ENCODE measurements at places on chromosomes 2 and 18.

DNA sequence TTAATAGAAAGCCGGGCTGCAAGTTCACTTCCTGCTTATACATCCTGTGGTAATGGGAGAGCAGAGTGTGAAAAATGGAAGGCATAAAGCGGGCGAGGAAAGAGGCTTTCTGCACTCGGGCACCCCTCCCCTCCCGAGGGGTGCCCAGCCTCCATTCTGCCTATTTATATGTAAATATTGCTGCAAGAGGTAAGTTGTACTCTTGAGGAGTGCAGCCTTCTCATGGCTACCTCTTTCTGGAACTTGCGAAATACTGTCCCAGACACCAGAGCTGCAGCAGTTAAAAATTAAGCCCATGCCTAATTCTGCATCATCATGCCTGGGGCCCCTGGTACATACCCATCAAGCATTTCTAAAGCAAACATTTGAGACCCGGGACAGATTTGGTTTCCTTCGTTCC, 156.0 kb downstream of the GBX2 start:
- no peak for DNase-seq

GRCh38 chr2:86186431-86186830, 8.8 kb downstream of the IMMT start:
- DNase-seq, result no peak

- no peak for DNase-seq
Measured at GRCh38 chr2:25881764-25882163, 3.5 kb upstream of the ASXL2 start.

- no peak for DNase-seq
Measured at GRCh38 chr2:39516347-39517101, 79.4 kb upstream of the MAP4K3 start.

GRCh38 chr2:37418956-37419355, 74.5 kb downstream of the QPCT start:
- DNase-seq, result no peak

DNA sequence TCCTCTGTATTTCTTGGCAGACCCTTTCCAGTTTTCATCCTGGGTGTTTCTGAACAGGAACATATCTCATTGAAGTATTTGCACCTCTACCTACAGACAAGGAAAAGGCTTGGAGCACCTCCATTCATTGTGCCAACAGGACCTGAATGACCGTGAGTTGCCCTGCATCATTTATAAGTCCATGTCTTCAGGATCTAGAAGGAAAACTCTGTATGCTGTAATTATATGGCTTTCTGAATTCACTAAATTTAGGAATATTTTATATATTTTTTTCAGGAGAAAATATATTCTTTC, 402.3 kb upstream of the SLC14A2 start:
- no peak for DNase-seq

DNA sequence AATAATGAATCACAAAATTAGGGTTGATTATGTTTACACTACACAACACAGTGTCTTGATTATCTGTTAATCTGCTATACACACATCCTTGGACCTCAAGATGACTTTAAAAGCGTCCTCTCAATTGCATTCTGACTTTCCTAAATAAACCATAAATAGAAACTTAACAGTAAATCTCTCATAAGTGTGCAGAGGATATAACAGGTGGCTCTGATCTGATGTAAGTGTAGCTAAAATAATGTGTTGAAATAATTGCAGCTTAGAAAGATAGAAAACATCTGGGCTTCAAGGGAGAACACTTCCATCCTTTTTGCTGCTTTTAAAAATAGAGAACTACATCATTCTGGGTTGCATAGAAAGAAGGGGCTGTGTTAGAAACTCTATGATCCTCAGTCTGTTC, 78.4 kb upstream of the EFEMP1 start:
- no peak for DNase-seq

GRCh38 chr2:138182937-138183312, 218.7 kb downstream of the HNMT start:
- DNase-seq, result no peak

GRCh38 chr18:80170395-80171053, 61.5 kb downstream of the ADNP2 start:
- DNase-seq, result no peak

DNA sequence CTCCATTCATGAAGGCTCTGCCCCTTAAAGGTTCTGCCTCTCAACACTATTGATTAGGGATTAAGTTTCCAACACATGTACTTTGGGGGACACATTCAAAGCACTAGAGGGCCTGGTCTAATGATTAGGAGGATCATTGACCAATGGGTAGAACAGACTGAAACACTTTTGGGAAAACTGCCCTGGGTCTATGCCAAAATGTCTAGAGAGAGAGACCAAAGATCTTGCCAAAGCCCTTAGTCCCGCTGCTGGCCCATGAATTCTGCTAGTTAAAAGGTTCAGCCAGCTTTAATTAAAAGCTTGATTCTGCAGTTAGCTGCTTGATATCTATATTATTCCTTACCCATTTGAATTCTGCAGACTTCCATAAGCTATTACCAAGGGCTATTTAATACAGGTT, 613.2 kb downstream of the SLC4A3 start:
- DNase-seq, result no peak

DNA sequence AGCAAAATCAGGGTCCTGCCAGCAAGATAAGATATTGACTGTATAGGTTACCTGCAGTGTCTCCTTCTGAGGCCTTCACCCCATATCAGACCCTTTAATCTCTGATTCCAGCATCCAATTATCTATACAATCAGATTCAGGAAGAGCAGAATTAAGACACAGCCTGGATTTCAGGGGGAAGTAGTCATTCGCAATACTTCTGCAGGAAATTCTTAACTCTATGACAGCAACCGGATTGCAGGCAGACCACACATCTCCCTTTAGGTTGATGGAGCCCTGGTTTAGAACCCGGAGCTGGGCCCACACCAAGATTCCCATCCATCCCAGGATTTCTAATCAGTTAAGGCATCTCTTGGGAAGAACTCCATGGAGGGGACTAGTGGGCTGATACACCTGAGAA, 9.5 kb downstream of the ARL4C start:
- DNase-seq, result no peak

DNA sequence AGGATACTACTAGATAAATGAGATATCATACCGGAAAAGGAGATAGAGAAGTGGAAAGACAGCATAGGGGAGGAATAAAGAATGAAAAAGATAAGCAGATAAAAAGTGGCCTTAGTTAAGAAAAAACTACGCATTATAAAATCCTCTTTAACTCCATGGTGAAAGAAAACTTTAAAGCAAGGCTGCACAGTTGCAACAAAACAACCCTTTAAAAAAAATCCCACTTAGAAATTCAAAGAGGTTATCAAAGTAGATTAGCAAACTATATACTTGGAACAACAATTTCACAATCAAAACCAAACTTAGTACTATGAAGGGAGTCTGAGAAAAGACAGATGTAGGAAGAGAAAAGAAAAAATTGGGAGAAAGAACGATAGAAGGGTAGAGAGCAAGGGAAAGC, 133.4 kb upstream of the OSR1 start:
- DNase-seq, result no peak

- no peak for DNase-seq
Measured at GRCh38 chr2:15348045-15348444, 213.1 kb downstream of the NBAS start.

- DNase-seq, result no peak
Measured at GRCh38 chr2:176461809-176462670, 192.8 kb downstream of the MTX2 start.

DNA sequence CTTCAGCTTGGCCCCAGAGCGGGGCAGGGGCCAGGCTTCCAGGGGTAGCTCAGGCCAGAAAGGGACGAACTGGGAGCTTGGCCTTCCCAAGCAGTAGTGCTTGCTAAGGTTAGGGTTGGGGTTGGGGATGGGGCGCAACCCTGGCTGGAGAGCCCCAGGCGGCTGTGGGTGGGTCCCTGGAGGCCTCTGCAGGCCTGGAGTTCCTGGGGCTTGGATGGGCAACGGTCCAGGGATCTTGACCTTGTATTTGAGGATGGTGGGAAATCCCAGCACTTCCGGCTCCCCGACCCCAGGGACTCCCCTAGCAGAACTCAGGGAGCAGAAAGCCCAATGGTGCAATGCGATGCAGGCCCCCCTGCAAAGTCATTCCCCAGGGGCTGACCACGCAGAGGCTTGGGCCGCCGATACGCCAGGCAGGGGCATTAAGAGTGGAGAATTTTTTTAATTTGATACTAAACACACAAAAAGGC, 12.6 kb upstream of the MLPH start:
- no peak for DNase-seq

- DNase-seq, result no peak
Measured at GRCh38 chr18:6629635-6630140, 99.8 kb upstream of the ARHGAP28 start.

- no peak for DNase-seq
Measured at GRCh38 chr2:197210430-197210829, 100.2 kb downstream of the ANKRD44 start.

DNA sequence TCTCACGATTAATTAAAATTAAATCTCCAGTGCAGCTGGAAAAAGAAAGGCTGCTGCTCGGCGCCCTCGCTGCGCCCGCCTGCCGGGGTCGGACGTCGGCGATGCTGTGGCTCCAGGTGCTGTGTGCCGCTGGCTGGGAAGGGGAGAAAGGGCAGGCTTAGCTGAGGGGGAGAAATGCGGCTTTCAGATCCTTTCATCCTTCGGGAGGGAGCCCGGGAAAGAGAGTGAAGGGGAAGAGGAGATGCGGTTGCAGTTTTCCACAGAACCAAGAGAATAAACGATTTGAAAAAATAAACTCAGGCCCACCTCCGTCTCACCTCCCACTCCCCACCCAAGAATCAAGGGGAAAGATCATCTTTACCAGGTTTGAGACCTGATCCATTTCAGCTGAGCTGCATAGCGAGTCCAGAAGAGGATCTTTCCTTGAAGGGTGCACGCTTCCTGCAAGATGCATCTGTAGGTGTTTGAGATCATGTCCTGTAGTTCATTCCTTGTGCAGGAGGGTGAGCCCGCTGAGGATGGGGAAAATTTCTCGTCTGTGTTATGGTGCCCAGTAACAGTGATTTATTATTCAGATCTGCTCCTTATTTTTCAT, 495 bp downstream of the TMEM169 start:
- DNase-seq, result peak; percentile 30

DNA sequence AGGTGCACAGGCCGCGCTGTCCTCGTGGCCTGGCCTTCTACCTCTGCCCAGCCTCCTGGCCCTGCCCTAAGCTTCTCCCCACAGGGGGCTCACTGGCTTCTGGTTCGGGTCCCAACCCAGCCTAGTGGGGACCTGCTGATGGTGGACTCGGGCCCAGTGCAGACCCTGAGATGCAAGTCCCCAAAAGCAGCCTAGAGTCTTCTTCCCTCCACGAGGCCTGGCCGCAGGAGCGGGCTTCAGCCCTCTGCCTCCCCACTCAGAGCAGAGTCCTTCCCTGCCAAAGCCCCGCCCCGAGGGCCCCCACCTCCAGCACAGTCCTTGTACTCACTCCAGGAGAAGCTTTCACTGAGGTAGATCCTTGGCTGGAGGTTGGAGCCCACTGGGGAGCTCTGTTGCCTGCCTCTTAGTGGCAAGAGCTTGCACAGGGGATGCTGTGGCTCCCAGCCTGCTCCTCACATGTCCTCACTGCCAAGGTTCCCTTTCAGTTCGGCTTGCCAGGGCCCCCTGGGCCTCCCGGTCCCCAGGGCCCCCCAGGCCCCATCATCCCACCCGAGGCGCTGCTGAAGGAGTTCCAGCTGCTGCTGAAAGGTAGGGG, 3.6 kb downstream of the ERFE start:
- no peak for DNase-seq

DNA sequence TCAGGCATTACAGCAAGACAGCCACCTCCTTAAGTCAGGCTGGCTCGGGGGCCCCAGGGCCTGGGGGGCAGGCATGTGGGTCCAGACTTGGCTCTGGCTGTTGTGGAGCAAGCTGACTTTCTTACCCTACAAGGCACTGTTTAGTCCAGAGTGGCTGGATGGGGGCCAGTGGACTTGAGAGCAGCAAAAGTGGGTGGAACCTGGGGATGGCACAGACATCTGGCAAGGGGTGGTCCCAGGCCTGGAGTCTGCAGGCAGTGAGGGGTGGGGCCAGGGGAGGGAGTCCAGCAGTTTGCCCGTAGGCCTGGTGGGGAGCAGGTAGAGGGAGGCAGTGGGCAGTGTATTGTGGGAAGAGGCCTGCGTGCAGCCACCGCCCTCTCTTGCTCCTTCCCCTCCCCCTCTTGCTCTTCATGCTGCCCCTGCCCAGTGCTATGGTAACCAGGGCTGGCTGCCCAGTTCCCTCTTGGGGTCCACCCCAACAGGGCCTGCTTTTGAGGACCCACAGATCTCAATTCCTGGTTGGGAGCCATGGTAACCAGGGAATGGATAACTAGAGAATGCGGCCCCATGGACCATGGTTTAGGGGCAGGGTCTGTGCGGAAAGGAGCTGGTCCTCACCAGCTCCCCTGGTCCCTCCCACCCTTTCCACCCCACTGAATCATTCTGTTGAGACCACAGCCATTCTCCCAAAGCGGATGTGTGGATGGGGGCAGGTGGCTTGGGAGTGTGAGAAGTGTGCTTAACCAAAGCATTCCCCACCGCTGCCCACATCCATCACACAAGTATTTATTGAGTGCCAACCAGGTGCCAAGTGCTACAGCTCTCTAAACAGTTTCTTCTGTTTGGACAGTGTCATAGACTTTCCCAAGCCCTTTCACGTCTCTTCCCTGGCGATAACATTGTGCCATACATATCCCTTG, 19.3 kb downstream of the SPEG start:
- no peak for DNase-seq

GRCh38 chr18:76503649-76504386, 8.8 kb upstream of the ZNF516 start:
- peak; percentile 23 for DNase-seq

DNA sequence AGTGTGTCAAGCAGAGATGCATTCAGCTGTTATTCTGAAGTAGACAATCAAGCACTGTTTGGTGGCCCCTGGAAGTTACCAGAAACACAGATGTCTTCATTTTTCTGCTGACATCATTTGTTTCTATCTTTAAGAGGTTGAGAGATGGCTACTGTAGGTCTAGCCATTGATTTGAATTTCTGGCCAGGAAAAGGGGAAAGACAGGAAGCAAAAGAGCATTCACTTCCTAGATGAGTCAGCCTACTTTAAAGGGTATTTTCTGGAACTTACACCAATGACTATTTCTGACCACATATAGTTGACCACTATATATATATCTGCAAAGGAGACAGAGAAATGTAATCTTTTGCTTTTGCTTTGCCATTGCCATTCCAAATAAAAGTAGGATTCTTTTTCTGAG, 900.1 kb upstream of the SOX11 start:
- DNase-seq, result no peak

- no peak for DNase-seq
Measured at GRCh38 chr18:67862069-67862468, 345.5 kb upstream of the DSEL start.

- no peak for DNase-seq
Measured at GRCh38 chr2:45962177-45962921, 310.9 kb downstream of the PRKCE start.

- DNase-seq, result no peak
Measured at GRCh38 chr18:8989855-8990254, 112.6 kb upstream of the NDUFV2 start.

DNA sequence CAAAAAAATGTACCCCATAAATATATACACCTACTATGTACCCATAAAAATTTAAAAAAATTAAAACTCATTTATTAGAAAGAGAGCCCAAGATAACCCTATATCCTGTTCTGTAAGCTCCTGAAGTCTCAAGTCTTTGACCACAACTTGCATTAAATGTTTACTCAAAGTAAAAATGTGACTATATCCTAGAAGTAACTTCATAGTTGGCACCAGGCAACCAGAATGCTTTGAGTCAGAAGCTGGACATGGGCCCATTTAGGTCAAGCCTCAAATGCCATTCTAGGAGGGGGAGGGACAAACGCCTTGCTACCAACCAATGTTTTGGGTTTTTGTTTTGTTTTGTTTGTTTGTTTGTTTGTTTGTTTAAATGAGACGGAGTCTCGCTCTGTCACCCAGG, 9.3 kb upstream of the TBC1D8 start:
- DNase-seq, result no peak

- DNase-seq, result no peak
Measured at GRCh38 chr18:77074431-77074830, 58.2 kb downstream of the MBP start.

Data from nephron progenitor cell (in vitro differentiated cells).